NCI-H2029 treated with DMSO at 0.1 percent for 48 hours (cell line): ENCODE measurements at places on chromosomes 13 and 19.

DNA sequence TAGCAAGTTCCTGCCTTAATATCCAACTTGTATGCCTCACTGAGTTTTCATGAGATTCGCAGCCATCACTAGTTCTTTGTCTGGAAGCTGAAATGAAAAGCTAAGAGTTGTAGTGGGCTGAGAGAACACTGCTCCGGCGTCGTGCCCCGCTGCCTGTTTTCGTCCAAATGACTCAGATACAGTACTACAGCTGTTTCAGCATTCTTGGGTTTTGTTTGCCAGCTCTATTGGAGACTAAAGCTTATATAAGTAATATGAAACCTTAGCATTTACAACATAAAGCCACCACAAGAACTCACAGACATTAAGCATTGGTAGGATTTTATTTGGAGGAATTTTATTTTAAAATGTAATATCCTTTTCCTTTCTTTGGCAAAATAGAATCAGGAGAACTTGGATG is 299.7 kb downstream of the DLEU7 start:
- no peak for DNase-seq

- DNase-seq: peak; percentile 83
Observed at GRCh38 chr19:11798391-11799330, at the start of gene ZNF491. Gene ZNF491, plus strand, starts transcription at chr19:11798523. Its CDS starts 7,431 bp downstream, at chr19:11805954.

- no peak for DNase-seq
Observed at GRCh38 chr13:108083056-108083455, 132.3 kb downstream of the LIG4 start.

DNA sequence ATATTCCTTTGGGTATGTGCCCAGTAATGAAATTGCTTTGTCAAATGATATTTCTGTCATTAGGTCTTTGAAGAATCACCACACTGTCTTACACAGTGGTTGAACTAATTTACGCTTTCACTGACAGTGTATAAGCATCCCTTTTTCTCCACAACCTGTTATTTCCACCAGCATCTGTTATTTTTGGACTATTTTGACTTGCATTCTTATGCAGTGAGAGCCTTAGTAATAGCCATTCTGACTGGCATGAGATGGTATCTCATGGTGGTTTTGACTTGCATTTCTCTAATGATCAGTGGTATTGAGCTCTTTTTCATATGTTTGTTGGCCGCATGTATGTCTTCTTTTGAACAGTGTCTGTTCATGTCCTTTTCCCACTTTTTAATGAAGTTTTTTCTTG is 92.0 kb upstream of the SPATA13 start:
- DNase-seq: no peak

GRCh38 chr13:50359041-50359367 is 343.8 kb downstream of the KCNRG start:
- no peak for DNase-seq

DNA sequence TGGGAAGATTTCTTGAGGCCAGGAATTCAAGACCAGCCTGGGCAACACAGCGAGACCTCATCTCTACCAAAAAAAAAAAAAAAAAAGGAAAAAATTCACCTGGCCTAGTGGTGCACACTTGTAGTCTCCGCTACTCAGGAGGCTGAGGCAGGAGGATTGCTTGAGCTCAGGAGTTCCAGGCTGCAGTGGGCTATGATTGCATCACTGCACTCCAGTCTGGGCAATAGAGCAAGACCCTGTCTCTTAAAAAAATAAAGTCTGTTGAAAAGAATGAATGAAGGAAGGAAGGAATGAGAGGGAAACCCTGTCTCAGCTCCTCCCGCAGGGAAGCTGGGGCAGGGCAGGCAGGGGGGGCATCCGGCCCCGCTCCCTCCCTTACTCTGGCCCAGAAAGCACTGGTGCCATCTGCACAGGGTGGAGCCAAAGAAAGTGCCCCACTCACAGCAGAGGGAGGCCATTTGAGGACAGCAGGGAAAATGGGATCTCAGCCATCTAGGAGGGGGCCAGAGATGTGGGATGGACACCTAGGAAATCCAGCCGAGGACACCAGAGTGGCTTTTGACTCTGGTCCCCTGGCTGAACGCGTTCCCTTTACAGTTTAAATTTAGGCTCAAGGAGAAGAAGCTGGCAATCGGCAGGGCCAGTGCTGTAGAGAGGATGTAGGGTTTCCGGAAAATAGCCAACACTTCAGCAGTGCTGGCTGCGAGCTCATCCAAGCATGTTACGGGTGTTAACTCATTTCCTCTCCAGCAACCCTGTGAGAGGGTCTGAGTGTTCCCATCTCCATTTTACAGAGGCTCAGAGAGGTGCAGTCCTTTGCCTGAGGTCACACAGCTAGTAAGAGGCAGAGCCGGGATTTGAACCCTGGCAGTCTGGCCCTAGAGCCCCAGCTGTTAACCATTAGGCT is 3.6 kb upstream of the HPN start:
- DNase-seq: peak; percentile 68
